Stimulated activated CD8-positive, alpha-beta memory T cell treated with anti-CD3 and anti-CD28 coated beads, Interleukin-4, amount 100 ng/mL, for 24 hours (primary cell): ENCODE measurements at places on chromosomes 2 and 18.

DNA sequence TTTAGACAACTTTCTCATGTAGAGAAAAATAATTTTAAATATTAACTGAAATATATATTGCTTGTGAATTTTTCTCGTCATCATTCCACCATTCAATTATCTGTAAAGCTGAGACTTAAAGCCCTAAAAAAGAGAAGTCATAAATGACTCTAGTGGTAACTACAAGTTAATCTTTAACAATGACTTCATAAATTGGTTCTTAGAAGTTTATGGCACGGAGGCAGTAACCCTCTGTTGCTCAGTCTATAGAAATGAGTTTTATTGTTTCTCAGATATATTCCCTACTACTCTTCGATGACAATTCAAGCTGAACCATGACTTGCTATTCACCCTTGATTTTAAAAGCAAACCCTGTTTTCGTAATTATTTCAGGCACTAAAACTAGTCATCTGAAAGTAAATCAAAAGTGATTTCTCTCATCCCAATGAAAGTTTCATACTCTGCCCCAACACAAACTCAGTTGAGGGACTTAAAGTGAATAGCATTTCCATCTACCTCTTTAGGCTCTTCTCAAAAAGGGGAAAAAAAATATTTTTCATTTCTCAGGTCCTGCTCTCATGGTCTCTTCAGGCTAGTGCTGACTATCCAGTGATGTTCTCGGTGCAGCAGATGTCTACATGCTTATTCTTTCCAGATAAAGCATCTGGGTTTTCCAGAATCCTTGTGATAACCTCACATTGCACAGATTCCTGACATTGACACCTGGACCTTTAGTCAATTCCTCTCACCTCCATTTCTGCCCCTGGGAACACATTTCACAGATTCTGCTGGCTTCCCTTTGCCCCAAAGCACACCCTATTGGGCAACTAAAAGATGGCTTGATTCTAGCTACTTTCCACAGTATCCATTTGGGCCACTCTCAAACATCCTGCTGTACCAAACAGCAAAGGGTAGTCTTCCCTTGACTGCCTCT, 207.8 kb upstream of the LRATD1 start:
- DNase-seq, result no peak

DNA sequence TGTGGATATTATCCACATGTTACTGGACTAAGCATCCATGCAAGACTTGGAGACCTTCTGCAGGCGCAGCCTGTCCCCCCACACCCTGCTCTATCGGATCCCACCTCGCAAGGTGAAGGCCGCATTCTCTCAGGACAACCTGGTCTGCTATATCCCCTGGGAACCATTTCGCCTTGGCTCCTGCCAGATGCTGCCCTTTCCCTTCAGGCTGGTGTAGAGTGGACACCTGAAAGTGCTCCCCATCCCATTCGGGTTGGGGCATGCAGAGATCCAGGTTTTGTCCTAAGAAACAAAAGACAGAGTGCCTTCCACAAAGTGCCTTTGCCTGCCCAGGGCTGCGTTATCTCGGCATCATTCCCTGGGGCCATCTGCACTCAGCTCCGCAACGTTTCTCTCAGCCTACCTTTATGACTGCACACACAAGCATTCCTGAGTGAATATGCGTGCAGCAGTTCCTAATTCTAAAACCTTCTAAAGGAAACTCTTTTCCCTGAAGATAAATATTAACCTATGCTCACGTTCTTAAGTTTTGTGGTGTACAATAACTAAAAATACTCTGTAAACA, 20.5 kb downstream of the FHL2 start:
- DNase-seq, result no peak

- DNase-seq, result no peak
Observed at GRCh38 chr2:42648796-42649195, 80.4 kb downstream of the MTA3 start.

DNA sequence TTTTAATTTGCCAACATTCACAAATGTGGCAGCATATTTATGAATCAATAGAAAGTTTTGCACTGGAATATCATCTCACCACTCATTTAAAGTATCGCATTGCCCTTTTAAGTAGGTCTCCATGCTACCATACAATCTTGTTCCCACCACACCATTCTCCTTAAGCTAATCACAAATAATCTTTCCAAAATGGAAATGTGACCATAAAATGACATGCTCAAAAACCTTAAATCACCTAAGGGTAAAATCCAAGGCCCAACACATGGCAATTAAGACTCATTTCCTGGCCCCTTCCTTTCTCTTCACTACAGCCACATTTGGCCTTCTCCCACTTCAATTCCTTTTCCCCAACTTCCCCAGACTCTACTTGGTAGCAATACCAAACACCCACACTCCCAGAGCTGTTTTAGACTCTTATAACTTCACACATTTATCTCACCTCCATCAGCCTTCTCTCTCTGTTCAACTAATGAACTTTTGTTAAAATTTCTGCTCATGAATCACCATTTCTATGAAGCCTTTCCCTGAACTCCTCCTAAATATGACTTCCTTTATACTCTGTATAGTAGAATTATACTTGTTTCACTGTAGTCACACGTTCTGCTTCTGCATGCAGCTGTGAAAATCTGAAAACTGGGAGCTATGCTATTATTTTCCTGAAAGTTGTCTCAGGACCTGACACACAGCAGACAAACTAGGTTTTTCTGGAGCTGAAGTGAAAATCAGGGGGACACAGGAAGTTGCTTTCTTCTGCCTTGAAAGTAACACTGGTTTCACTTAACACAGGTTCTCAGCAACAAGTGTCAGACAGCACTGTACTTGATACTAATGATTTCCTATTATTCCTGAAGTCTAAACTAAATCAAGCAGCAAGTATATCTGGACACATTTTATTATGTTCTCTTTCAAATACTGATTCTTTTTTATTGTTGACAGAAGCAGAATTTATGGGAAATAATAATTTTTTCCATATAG, 303.9 kb downstream of the ZEB2 start:
- no peak for DNase-seq

GRCh38 chr2:64223055-64223454, 78.8 kb upstream of the PELI1 start:
- DNase-seq, result no peak

DNA sequence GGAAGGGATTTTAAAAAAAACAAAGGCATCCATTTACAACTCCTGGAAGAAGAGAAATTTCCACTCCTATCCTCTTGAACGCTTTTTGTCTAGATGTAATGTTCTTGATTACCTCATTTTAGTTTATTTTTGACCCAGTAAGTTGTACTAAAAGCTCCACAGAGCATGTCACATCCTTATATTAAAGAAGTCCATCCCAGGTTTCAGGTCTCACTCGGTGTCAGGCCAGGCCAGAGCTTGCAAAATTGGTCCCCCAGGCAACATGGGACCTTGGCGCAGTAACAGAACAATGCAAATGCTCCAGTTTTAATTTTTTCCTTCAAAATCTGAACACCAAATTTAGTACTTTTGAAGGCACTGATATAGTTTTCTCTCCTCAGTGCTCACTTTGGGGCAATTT, 218.4 kb upstream of the REV1 start:
- DNase-seq, result no peak

DNA sequence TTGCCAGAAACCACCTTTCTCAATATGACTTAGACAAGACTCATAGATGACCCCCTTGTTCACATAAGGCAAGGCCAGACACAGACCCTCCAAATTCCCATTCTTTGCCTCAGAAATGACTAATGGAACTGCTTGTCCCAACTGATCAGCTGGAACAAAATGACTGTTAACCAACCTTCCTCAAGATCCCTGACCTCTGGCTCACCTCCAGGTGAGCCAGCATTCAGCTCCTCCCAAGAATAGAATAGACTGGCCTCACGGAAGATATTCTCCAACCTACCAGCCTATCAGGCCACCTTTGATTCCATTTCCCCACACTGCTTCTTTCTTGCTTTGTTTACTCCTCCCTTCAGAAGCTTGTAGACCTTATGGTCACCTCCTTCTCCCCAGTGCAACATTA, 195.7 kb upstream of the VWC2L start:
- no peak for DNase-seq

GRCh38 chr2:118554616-118555015, 292.8 kb downstream of the EN1 start:
- no peak for DNase-seq

GRCh38 chr18:77103187-77103850, 29.3 kb downstream of the MBP start:
- DNase-seq, result no peak

- no peak for DNase-seq
Observed at GRCh38 chr2:192159208-192159607, 35.5 kb downstream of the TMEFF2 start.

GRCh38 chr2:150705767-150706166, 218.3 kb upstream of the RND3 start:
- DNase-seq, result no peak
